Hematopoietic multipotent progenitor cell (in vitro differentiated cells): ENCODE measurements at places on chromosomes 11 and 22.

GRCh38 chr11:10500757-10501684 is 40.0 kb downstream of the RNF141 start:
- no peak for DNase-seq

DNA sequence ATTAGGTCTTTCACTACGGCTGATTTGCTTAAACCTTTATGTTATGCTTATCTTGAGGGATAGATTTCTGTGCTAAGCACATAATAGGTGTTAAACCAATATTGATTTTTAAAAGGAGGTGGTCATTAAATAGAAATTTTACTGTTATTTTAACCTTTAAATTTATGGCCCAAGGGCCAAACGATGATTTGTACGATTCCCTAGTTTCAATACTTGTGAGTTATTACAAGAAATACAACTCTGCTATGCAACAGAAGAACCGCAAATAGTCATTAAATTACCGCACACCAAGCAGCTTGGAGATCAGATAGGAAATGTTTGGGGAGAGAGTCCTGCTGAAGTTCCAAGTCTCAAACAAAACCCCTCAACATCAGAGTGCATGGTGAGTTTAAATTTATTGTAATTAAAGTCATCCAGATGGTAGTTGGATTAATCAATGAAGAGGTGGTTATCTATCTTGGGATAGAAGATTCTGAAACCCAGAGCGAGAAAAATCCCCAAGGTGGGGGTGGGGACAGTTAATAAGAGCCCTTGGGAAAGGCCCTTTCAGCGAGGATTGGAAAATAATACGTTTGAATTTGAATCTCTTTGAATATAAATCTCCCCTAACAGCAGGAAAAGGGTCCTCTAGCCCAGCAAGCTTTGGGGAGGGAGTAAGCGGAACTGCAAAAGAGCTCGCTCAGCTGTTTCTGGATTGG is 805 bp upstream of the QSER1 start:
- DNase-seq = peak; percentile 24

- DNase-seq = no peak
These were observed 27.2 kb upstream of the TH start for GRCh38 chr11:2198621-2199365.

DNA sequence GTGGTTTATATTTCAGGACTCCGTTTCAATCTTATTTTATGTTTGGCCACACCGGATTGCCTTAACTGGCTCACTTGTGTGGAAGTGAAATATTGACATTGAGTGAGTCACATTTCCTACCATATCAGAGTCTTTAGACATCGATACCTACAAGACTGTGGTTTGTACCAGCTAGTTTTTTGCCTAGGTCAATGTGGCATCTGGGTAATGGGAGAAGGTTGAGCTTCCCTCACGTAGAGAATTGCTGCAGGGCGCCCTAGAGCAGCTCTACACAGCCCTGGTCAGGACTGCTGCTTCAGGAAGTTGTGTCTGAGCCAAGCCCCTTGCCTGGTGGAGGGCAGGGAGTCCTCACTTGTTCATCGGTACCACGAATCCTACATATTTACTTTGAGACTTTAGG is 1.6 kb downstream of the GRAMD1B start:
- no peak for DNase-seq

GRCh38 chr11:125701858-125702621 is 21.4 kb upstream of the ACRV1 start:
- no peak for DNase-seq

DNA sequence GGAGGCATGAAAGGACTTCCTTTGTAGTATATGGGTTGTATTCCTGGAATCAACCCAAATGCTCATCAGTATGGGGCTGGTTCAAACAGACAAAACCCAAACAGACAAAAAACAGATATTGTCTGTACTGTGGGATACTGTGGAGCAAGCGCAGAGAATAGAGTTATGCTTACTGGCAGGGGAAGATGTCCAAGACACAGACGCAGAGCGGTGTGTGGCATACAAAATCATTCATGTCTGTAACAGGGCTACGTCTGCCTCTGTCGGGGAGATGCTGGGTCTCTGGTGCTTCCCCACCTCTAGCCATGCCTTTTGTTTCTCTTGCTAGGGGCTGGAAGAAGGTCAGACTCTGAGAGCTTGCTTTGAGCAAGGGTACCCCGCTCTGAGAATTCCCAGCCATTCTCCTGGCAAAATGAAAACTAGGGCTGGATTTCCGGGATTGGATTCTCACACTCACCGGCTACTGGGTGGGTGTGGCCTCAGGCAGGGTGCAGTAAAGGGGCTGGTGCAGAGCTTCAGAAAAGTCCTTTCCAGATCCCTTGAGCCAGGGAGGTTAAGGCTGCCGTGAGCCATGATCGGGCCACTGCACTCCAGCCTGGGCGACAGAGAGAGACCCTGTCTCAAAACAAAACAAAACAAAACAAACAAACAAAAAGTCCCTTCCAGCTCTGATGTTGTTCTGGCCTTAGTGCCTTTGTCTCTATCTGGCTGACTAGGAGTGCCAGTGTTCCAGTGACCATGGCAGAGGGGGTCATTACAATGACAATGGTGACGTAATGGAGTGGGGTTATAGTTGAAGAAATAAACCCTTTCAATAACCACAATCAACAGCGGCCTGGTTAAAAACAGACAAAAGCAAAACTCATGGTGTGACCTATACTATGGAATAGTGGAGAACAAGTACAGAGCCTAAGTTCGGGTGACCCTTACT is 2.9 kb upstream of the ABCC8 start:
- peak; percentile 10 for DNase-seq

GRCh38 chr11:117145393-117145761 is 1.3 kb downstream of the PAFAH1B2 start:
- DNase-seq = peak; percentile 63

GRCh38 chr11:122205036-122205435 is 89.0 kb upstream of the BLID start:
- no peak for DNase-seq

GRCh38 chr11:48366365-48366764 is at the start of gene OR4C5:
OR4C5 (minus strand) TSS chr11:48366465; CDS start chr11:48366465, 0 bp downstream.
- no peak for DNase-seq

GRCh38 chr11:13338427-13339069 is 61.0 kb downstream of the BMAL1 start:
- no peak for DNase-seq

DNA sequence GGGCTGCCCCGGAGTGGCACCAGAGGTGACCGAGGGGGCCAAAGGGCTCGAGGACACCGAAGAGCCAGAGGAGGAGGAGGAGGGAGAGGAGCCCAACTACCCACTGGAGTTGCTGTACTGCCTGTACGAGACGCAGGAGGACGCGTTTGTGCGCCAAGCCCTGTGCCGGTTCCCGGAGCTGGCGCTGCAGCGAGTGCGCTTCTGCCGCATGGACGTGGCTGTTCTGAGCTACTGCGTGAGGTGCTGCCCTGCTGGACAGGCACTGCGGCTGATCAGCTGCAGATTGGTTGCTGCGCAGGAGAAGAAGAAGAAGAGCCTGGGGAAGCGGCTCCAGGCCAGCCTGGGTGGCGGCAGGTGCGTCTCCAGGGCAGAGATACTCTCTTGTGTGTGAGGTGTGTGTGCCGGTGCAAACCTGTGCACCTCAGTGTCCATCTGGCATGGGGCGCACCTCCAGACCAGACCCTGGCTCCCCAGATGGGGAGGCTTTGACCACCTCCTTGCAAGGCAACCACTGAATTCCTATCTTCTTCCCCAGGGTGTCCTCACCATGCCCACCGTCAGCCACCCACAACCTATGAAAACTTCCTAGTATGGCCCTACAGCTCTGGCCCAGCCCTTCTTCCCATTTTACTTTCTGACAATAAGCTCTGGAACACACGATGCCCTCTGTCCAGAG is 3.4 kb downstream of the NLRP6 start:
- DNase-seq = no peak

GRCh38 chr22:17493419-17493981 is 69.8 kb upstream of the SLC25A18 start:
- no peak for DNase-seq

DNA sequence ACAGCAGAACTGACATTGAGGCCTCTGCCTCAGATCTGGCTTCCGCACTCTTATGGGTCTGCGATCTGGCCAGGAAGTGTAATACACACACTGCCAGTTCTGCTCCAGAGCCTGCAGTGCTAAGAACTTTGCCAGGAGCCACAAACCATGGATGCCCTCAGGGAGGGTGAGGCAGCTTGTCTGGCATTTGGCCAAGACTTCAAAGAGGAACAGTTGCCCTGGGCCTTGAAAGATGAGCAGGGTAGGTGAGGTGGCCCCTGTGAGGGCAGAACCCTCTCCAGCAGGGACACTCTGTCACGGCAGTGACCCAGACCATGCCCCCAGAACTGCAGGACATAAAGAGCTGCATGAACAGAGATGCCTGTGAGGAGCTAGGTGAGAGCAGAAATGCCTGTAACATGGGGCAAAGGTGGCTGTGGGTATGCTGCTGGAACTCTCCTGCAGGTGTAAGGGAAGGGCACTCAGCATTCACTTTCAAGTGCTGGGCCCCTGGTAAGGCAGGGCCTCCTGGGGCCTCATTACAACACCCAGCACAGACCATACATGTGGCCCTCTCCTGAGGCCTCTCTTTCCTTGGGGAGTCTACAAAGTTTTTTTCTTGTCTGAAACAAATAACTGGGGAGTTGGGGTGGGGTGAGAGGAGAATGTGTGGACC is 47.3 kb downstream of the NEU3 start:
- peak; percentile 17 for DNase-seq

- no peak for DNase-seq
These were observed 217.9 kb downstream of the TMEM135 start for GRCh38 chr11:87255589-87255988.

GRCh38 chr22:22865311-22866072 is 22.1 kb upstream of the IGLL5 start:
- no peak for DNase-seq

DNA sequence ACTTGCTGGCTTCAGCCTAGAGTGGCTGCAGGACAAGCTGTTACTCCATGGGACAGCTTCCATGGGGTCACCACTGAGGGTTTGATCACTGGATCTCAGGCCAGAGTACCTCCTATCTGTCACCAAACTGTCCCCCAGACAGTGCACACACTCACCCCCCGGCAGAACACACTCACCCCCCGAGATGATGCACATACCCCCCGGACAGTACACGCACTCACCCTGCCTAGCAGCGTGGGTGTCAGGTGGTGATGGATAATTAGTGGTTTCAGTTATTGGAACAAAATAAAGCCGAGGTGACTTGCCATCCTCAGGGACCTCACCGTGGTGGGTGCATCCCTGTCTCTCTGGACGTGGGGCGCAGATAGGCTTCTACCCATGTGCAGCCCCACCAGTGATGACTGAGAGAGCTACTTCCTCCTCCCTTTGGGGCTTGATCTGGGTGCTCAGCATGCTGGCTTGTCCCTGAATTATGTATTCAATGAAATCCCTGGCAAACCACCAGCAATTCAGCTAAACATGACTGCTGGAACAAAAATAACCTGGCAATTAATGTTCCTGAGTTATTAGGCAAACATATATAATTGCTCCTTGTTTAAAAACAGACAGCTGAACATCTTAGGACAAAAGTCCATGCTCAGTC is 18.9 kb downstream of the TANGO2 start:
- DNase-seq = no peak

- no peak for DNase-seq
These were observed 1.1 kb downstream of the SLC25A1 start for GRCh38 chr22:19177164-19178064.

- no peak for DNase-seq
These were observed 11.4 kb downstream of the PRSS23 start for GRCh38 chr11:86811637-86812321.

- no peak for DNase-seq
These were observed 226.9 kb downstream of the MN1 start for GRCh38 chr22:27574651-27575050.

DNA sequence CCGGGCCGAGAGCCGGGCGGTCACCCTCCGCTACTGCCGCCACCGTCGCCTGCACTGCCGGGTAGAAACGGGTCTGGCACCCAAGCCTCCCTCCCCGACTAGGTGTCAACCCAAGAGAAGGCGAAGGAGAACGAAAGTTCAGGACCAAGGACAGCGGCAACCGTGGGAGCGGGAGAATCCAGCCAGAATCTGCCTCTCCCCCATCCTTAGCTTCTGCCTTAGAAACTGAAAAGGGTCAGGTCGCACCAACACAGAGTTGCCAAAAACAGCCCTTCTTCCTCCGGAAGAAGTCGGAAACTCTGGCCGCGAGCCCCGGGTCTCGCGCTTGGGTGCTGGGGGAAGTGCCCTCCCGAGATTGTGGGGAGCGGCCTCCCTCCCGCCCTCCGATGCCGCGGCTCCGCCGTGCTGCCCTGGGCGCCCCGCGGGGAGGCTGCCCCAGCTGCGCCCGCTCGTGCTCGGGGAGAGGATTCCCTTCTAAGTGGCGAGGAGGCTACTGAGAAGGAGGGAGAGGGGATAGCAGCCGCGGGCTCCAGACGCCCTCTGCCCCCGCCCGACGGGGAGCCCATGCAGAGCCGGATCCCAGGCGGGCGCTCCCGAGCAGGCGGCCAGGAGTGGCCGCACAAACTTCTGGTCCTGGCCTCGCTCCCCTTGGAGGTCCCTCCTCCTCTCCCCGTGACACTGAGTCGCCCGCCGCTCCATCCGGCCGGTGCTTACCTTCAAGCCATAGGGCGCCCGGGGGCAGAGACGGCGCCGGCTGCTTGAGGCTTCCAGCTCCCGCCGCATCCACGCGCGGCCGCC is 637 bp downstream of the DRD2 start:
- peak; percentile 77 for DNase-seq

- no peak for DNase-seq
These were observed 23.0 kb downstream of the LIMK2 start for GRCh38 chr22:31235081-31235480.

GRCh38 chr22:16829985-16830384 is 4.8 kb upstream of the XKR3 start:
- no peak for DNase-seq

DNA sequence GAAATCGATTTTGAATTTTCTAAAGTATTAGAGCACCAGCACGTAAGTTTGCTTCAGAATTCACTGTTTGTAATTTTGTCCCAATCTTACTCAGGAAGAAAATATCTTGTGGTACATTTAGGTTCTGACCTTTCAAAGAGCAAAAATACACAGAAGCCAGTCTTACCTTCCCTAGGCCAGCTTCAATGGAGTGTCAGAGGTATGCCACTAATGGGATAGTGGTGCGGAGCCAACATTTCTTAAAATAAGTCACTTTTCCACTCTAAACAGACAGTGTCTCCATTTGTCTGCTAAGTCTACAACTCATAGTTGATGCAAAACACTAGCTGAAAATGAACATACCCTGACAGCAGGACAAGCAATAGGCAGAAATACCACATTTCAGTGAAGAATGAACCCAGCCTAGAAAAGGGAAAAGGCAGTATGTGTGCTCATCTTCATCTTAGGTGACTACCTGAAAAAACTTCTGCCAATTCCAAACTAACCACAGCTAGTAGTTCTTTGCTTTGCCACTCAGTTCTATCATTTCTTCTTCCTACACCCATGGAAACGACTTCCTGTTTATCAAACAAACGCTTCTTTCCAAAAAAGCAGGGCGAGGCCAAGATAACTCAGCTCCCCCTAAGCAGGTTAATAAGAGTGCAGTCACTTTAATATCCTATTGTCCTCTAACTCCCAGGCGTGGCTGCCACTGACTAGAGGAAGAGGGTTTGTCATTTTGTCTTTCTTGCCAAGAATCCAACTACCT is 94.0 kb upstream of the APOA1 start:
- peak; percentile 77 for DNase-seq

DNA sequence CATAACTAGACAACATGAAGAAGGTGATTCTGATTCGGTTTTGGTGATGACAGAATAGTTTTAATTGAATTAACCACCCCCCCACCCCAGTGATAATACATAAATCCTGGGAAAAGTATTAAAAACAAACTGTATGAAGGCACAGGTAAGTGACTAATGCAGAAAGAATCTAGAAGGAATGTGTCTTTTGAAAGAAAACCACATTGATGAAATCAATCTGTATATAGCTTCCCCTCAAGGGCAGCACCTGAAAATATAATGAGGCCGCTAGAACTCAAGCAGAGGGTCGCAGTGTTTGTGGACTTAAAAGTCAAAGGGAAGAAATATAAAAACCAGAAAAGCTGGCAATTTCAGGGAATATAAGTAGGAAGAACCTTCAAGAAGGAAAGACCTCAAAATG is 580.5 kb upstream of the CHORDC1 start:
- no peak for DNase-seq
